ENCODE measurements at places on chromosomes 2 and 18.

DNA sequence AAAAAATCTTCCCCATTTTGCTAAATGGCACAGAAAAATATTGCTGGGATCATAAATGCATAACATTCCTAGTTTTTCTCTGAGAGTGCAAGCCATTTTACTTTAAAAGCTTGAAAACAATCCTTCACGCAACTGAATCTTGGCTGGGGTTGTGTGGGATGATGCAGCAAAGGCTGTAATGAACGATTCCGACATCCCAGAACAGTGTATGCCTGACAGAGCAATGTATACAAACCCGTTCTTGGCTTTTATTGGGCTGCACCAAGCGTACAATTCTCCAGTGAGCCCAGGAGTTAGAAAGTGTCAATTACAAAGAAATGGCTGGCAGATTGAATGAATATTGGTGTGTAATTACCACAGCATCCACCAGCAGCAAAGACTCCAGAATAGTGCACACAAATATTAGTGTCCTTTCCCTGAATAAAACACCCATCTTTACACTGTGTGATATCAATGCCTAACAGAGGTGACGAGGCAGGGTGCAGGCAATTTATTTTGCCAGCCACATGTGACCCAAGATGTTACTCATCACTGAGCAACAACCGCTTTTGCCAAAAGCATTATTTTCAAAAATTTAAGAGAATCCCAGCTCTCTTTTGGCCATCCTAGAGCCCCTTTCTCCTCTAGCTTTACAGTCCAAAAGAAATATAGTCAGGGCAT is 578.6 kb upstream of the CHAC2 start:
- no peak for DNase-seq

DNA sequence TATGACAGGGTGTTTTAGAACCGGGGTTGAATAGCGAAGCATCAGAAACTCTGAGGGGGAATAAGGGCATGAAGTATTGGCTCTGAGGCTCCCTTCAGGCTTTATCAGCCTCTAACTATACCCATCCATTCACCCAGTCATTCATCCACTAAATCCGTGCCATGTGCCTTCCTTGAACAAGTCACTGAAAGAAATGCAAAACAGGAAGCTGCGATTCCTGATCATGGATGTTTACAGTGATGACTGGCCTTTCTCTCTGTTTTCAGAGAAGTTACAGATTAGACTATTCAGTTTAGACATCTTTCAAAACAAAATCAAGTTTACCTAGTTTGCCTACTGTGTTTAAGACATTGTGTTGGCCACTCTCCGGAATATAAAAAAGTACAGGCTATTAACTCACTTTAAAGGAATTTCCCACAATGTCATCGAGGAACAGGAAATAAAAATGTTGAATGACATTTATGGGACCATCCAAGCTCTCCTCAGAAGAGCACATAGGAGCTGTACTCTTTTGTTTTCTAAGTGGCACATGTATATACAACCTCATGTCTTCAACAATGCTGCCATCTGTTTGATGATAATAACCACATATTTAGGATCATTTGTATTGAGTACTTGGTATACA is 43.8 kb upstream of the SLC14A1 start:
- no peak for DNase-seq

- peak; percentile 90 for DNase-seq
Observed at GRCh38 chr18:48859311-48860268, 91.2 kb downstream of the SMAD7 start.

DNA sequence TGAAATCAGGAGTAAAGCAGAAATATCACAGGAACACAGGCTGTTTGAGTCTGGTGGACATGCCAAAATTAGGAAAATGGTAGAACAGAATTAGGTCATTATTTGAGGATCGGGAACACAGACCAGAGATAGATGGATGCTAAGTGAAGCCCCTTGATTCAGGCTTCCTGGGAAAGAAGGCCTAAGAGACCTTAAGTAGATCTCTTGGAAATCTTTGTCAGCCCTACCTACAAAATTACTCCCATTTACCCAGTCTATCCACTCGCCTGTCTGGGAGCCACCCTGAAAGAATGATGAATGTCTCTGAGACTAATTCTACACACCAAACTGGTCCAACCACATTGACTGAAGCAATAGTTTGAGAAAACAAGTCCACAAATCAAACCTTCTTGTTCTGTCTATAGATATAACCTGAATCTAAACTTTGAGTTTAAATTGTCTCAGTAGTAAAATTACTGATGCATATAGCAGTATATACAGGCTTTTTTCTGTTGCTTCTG is 36.6 kb upstream of the TANK start:
- DNase-seq = no peak

- DNase-seq = no peak
Observed at GRCh38 chr2:112160283-112161250, 22.4 kb downstream of the FBLN7 start.

DNA sequence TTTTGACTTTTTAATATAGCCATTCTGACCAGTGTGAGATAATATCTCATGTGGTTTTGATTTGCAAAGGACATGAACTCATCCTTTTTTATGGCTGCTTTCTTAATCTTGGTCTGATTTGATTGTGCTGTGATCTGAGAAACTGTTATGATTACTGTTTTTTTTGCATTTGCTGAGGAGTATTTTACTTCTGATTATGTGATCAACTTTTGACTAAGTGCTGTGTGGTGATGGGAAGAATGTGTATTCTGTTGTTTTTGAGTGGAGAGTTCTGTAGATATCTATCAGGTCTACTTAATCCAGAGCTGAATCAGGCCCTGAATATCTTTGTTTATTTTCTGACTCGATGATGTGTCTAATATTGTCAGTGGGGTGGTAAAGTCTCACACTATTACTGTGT is 16.8 kb downstream of the SP140L start:
- no peak for DNase-seq

DNA sequence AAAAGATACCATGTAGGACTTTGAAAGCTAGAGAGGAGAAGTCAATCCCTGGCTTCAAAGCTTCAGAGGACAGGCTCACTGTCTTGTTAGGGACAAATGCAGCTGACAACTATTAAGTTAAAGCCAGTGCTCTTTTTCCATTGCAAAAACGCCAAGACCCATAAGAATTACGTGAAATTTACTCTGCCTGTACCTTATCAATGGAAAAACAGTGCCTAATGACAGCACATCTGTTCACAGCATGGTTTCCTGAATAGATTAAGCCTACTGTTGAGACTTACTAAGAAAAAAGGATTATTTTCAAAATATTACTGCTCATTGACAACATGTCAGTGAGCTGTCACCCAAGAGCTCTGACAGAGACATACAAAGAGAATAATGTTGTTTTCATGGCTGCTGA is 52.9 kb downstream of the ANKRD12 start:
- DNase-seq = no peak

DNA sequence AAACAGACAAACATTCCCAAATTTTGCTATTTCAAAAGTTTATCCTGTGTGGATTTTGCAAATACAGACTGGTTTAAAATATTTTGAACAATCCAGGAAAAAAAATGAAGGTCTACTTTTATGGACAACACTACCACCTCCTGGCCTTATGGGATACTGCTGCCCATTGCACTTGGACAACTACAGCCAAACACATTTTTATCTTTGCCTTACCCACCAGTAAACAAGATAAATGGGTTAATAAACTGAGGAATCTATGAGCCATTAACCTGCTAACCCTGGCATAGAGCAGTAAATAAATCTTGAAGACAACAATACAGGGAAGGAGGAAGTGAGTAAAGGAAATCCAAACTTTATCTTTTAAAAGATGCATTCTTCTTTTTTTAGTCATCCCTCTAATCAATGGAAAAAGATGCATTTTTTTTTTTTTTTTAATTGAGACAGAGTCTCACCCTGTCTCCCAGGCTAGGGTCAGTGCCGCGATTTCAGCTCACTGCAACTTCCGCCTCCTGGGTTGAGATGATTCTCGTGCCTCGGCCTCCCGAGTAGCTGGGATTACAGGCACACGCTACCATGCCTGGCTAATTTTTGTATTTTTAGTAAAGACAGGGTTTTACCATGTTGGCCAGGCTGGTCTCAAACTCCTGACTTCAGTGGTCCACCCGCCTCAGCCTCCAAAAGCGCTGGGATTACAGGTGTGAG is 2.1 kb upstream of the SPIRE1 start:
- DNase-seq = no peak

DNA sequence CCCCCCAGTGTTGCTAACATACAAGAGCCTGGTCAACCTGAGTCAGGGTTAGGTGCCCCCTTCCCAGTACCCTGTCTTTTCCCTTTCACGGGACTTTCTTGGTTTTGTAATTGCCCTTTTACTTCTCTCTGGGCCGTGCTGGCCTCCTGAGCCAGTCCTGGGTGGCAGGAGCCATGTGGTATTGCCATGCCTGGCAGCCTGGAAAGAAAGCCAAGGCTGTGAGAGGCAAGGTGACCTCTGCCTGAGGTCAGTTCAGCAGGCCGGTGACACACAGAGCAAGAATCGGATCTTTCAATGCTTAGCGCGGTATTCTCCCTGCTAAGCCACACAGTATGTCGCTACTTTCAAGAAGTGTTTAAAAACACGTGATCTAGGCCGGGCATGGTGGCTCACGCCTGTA is 52.3 kb downstream of the C18orf63 start:
- no peak for DNase-seq

- DNase-seq = no peak
Observed at GRCh38 chr2:104862058-104862941, 8.4 kb downstream of the POU3F3 start.

DNA sequence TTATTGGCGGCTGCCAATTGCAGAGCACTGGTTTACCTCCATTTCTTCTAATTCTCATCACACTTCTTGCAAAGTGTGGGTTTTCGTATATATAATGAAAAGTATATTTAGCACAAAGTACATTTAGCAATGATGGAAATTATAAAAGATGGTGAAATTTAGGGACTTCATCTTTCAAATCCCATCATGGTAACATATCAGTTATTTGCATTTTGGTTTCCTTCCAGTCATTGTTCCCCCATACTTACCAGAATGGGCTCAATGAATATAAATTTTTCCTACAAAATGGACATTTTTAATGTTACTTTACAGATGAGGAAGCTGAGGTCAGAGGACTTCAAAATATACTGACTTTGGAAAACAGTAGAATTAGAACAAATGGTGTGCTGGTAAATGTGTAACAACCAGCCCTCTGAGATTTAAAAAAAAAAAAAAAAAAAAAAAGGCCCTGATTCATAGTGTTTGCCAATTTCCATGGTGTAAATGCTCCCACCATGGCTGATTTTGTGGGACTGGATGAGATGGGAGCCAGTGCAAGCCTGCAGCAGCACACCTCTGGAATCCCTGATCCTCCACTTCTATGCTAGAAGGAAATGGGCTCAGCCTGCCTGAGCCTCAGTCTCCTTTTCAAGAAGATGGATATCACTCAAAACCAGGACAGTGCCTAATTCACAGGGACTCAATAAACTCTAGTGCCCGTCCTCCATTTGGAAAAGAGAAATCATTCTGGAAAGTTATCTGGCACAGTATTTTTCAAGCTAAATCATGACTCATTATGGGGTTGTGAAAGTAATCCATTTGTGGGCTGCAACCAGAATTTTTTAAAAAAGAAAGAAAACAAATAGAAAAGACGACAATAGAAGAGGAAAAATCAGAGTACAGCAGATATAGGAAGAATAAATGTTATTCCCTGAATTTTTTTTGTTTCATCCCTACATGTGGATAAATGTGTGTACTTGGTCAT is 34.0 kb downstream of the LBH start:
- no peak for DNase-seq

- no peak for DNase-seq
Observed at GRCh38 chr2:43402452-43402937, 176.1 kb upstream of the ZFP36L2 start.

- no peak for DNase-seq
Observed at GRCh38 chr2:92074549-92074898, 2796.7 kb upstream of the TEKT4 start.

GRCh38 chr2:222423632-222424275 is 589 bp upstream of the SGPP2 start:
- DNase-seq = no peak

DNA sequence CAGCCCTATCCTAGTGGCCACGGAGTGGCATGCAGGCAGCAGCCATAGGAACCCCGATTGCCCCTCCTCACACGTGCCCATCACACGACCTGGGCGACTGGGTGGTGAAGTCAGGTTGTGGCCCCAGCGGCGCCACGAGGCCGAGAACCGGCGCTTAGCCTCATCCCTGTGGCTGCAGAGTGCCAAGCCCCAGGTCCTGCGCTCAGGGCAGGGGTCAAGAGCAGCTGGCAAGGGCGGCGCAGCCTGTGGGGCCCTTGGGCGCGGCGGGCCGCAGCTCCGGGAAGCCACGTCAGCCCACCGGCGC is 73.3 kb downstream of the RPIA start:
- no peak for DNase-seq

- DNase-seq = no peak
Observed at GRCh38 chr2:240814280-240814679, 5.7 kb downstream of the KIF1A start.

GRCh38 chr2:9407363-9407811 is 15.9 kb downstream of the ITGB1BP1 start:
- no peak for DNase-seq

DNA sequence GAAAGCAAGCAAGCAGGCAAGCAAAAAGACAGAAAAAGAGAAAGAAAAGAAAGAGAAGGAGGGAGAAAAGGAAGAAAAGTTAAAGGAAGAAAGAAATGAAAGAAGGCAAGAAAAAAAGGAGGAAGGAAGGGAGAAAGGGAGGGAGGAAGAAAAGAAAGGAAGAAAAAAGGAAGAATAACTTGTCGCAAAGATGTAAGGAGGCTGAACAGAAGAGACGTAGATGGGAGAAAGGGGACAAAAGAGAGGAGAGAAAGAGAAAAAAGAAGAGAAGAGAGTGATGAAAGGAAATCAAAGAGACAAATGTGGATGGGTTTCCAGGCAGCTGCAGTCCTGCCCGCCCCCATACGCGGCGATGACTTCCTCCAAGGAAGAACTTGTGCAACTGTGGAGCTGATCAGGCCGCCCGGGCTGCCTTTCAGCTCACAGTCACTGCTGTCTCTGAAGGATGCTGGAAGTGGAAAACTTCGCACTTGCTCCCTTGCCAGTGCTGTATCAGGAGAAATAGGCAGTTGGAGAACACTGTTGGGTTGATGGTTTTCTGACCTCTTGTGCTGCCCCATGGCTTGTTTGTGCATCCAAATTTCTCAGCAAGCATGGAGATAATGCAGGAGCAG is 52.9 kb downstream of the TRIB2 start:
- no peak for DNase-seq

GRCh38 chr18:7926526-7926925 is 359.4 kb downstream of the PTPRM start:
- DNase-seq = no peak

- DNase-seq = no peak
Observed at GRCh38 chr2:3291750-3292149, 85.9 kb downstream of the EIPR1 start.

DNA sequence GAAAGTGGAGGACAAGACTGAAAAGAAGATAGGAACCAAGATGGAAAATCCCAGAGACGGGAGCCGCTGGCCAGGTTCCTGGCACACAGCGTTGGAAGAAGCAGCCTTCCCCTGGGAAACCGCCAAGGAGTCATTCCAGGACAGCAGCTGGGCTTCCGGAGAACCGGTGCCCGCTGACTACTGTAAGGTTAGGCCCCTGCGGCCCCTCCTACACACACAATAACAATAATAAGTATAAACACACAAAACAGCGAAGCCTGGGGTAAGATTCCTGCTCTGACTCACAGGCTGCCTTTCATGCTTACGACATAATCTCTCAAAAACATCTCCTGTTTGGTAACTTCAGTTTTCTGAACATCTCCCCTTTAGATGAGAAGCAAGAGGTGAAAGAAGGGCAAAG is 28.1 kb upstream of the MYCN start:
- no peak for DNase-seq

Measured in nucleus accumbens (tissue), 56 donors.